Nephron progenitor cell (in vitro differentiated cells): ENCODE measurements at places on chromosomes 2 and 18.
A peak's percentile ranks its signal among the peaks of the same experiment; 100 is the strongest.

- no peak for DNase-seq
Measured at GRCh38 chr2:191797942-191798876, 48.7 kb downstream of the CAVIN2 start.

DNA sequence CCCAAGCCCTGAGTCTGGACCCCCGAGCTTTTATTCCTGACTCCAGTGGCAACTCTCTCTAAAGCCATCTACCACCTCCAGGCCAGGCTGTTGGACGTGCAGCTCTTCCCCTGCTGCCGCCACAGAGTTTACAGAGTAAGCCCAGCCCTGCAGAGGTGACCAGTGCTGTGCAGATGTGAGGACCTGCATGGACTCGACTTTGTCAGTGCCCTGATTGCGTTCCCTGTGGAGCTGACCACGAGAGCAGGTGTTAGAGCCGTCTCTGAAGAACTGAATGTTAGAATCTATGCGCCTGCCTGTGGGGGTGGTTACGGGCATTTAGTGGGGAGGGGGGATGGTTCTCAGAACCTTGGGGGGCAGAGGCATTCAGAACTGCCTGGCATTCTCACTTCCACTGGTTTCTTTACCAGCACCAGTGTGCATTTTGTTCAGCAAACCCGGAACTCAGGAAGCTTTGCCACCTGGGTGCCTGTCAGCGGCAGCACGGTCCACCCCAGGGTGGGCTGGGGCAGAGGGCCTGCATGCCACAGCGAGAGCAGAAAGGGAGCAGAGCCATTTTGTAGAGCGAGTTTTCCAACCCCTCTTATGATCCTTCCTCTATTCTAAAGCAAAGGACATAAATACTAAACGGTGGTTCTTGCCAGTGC lies 137.9 kb downstream of the KLHL29 start:
- no peak for DNase-seq

DNA sequence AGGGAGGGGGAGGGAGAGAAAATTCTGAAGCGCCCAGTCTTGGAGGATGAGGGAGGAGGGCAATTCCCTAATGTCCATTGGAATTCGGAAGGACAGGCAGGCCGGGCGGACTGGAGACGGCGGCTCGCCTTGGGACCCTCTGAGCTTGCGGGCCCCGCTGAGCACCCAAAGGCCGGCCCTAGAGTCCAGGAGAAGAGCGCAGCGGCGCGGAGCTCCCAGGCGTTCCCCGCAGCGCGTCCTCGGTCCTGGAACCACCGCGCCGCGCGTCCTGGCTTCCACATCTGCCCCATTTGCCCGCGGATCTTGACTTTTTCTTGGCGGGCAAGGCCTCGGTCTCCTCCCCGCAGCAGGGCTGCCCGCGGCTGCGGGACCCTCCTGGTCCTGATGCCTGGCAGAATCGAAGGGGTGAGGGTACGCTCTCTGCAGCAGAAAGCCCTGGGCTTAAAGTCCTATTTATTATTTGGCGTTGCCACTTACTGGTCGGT lies 675 bp upstream of the MLPH start:
- peak; percentile 32 for DNase-seq

DNA sequence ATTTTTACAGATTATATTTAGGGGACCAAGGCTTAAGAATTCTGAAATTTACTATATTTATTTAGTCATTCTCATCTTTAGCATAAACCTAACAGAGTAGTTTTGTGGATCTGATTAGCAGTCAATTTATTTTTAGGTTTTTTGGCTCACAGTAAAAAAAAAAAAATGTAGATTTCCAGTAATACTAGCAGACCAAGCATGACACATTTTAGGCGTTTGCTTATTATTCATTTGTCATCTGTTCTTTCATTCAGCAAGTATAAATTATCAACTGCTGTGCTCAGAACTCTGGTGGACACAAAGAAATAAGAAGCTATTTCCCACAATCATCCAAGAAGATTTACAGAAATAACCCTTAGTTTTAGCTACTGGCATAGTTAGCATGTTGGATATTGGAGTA lies 20.6 kb downstream of the PDE1A start:
- no peak for DNase-seq

DNA sequence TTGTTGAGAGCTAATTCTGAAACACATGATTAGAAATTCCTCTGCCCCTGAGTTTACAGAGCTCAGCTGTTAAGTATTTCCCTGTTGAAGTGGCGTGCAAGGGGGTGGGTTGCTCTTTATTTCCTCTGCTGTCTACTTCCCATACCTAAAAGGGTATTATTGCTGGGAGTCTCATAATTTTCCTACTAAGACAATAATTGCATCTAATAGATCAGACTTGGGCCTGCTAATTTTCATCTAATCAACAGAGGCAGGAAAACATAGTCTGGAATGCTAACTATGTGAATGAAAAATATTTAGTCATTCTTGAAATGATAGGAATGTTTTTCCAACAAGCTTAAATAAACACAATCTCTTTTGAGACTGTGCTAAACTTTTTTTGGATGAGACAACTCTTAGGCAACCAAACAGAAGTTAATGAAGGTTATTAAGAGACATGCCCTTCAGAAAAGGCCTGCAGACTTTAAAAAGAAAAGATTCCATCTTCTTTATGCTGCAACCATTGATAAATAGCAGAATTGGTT lies 111.4 kb downstream of the FEZ2 start:
- DNase-seq, result no peak

DNA sequence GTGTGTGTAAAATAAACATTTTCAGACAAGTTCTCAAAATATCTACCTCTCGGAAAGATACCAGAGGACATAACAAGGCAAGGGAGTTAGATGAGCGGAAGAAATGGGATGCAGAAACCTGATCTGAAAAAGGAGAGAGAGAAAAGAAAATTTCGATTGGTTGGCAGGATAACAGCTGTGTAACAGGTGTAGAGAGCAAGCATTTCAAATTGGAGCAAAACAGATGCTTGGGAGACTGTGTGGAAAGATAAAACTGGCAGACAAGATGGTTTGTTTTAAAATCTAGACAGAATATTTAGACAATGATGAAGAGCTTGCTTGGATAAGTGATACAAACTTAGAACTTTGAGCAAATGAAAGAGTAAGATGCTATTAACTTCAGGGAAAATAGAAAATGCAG lies 20.2 kb downstream of the CHST9 start:
- no peak for DNase-seq

- DNase-seq, result no peak
Measured at GRCh38 chr2:237596520-237597195, 6.1 kb upstream of the RAB17 start.
